Stimulated activated CD4-positive, alpha-beta T cell treated with anti-CD3 and anti-CD28 coated beads, Interleukin-15, amount 100 ng/mL, for 24 hours (primary cell): ENCODE measurements at places on chromosomes 1 and 21.

- no peak for DNase-seq
These were observed 137.1 kb upstream of the CD34 start for GRCh38 chr1:208047975-208048374.

- DNase-seq = no peak
These were observed 159.0 kb downstream of the CASZ1 start for GRCh38 chr1:10637400-10637799.

DNA sequence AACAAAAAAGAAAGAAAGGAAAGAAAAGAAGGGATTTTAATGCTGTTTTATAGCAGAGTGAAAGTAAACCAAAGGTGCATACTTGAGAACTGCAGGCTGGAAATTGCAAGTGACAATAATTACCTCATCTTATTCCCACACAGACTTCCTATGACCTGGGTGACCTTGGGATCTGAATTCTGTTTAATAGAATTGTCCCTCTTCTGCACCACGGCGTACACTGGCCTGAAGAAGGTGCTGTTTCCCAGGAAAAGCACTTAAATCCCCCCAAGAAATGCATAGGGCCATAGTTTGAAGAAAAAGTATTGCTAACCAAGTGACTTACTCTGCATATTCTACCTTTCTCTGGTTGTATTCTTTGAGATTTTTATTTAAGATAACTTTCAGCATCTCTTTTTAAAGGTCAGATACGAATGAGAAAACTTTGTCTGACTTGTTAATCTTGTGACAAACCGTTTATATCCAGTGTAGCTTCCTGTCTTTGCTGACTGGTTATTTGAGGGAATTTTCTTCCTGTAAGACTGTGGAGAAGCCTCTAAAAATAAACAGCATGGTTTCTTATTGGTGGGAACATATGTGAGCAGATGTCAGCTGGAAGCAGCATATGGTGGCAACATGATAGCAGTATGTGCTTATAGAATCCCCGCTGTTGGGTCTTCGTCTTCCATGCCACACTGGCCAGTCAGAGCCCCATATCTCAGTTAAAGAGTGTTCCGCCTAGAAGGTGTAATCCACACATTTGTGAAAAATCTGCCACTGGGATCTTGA lies 16.3 kb downstream of the TGFB2 start:
- DNase-seq = no peak

DNA sequence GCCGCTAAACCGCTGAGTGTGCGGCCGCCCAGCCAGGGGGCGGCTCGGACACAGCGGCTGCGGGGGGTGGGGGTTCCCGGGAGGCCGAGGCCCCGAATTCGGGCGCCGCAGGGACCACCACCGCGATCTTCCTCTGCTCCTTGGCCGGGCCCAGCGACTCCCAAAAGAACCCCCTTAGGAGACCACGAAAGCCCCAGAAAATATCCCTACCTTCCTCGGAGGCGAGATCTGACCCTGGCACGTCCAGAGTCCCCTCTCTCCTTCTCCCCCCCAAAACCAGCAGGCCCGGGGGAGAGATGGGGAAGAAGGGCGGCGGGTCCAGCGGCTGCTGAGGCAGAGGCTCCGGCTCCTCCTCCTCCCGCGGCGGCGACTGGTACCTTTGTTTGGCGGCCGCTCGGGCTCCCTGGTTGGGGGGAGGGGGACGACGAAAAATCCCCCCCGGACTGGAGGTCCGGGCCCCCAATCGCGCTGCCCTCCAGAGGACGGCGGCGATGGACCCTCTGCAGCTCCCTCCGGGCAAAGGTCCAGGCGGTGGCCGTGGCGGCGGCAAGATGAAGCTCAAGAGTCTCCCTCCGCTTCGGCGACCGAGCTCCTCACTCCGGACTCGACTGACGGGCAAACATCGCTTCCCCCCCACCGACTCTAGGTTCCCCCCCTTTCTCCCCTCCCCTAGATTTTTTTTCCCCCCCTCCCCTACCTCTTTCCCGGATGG lies at the start of gene ARID4B:
Gene ARID4B, minus strand, starts transcription at position 621 of the 712 bp plus-strand sequence. CDS start 1,260 bp downstream, outside the sequence.
- peak; percentile 65 for DNase-seq
